ENCODE measurements at places on chromosomes 5 and 9. TPM values are rescaled to one million over a fixed set of nuclear protein-coding genes. Genes with fewer than 3 reads are reported as not detected.

Gene BTNL8
- polyA plus RNA-seq: not detected

Gene TAF1L
- not detected for polyA plus RNA-seq

Gene PCDHA11
- not detected for polyA plus RNA-seq

Gene CENPK
- polyA plus RNA-seq: 12.2 TPM

Gene PCDHGB4
- polyA plus RNA-seq: not detected

Gene MYMK
- not detected for polyA plus RNA-seq

Gene ACER2
- polyA plus RNA-seq: 0.76 TPM

Gene PITX1
- not detected for polyA plus RNA-seq

Gene ZBED3
- polyA plus RNA-seq: 0.39 TPM
